Stimulated activated CD4-positive, alpha-beta T cell treated with anti-CD3 and anti-CD28 coated beads, Interleukin-1b, Interleukin-23, amount 100 ng/mL, for 4 hours (primary cell): ENCODE measurements at places on chromosomes 5 and 9.

GRCh38 chr9:108156270-108156998 is 666.9 kb upstream of the KLF4 start:
- no peak for DNase-seq

DNA sequence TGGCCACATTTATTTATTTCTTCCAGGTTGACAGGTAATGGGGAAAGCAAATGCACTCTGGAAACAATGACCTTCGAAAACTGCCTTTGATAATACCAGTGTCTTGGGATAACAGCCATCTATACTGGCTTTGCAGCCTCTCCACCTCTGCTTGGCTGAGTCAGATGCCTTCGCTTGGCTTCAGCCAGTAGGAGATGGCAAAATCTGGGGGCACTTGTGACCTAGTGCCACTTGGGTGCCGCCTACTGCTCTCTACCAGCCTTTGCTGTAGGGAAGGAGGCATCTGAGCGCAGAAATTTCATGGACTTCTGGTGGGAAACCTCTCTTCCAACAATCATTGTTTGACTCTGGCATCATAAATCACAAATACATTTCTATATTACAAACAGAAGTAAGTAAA is 21.8 kb downstream of the FYB1 start:
- DNase-seq = no peak

DNA sequence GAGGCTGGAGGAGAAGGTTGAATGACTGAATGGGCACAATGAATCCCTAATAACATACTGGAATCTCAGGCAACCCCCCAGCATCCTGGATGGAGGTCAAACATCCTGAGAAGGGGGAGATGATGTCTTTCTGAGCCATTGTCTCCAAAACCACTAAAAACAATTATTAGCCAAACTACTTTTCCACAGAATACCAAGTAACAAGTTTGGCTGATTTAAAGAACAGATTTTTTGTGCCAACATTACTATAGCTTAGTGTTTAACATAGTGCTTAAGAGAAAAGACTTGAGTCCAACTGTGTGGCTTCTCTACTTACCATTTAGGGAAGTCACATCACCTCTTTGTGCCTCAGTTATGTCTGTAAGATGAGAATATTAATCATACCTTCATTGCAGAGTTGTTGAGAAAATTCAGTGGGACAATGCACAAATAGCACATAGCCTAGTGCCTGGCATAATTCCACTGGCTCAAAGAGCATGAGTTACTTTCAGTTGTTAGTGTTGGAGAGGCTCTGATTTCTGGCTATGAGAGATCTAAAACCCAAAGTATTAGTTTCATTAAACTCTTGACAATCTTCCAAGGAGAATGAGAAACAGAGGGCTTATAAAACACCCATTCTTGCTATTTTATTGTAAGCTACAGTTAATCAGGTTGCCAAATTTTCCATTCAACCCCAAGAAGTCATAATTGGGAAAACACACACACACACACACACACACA is 111.3 kb upstream of the NR3C1 start:
- no peak for DNase-seq

DNA sequence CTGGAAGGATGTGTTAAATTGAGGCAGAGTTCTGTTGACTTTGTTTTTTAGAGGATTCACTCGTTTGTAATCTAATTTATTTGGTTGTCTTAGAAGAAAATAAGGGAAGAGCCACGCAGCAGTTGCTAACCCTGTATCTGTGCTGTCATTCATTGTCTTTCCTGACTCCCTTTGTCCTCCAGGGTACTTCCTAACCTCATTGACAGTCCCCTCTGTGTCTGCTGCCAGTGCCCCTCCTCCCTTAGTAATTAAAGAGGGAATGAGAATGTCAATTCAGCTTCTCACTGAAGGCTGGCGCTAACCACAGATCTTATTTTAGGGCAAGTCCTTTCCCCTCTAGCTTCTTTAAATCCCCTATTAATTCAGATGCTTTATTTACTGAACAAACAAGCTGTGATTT is 84.0 kb downstream of the MAST4 start:
- DNase-seq = no peak

DNA sequence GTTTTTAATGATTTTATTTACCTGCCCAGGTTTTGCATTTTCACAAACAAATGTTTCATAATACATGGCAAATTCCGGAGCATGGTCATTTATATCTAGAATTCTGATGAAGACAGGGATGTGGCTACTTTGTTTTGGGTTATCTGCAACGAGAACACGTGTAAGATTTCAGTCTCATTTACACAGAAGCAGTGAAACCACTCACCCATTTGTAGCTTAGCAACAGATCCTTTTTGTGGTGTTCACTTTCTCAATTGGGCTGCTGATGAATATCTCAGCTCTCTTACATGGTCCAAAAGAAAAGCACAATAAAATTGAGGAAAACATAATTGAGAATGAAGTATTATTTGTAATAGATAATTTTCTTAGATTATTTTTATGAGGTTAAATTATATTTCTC is 148.6 kb downstream of the CDH9 start:
- no peak for DNase-seq

GRCh38 chr5:113723021-113723420 is 209.5 kb downstream of the YTHDC2 start:
- no peak for DNase-seq

DNA sequence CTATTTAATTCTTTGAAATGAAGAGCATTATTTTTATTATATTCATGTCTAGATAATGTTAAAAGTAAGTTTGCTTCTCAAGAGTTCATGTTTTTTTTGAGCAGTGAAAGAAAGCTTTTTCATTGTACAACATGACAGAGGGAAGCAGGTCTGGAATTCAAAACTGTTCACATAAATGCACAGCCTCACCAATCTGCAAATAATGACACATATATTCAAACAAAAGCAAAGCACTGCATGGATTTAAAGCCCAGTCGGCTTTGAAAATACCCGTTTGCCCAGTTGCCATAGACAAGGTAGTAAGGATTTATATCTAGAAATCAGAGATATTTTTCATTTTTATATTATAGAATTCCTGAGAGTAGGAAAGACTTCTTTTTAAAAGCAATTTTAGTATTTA is 201.8 kb downstream of the CD180 start:
- no peak for DNase-seq

GRCh38 chr5:157241483-157241882 is 24.4 kb upstream of the CYFIP2 start:
- no peak for DNase-seq

DNA sequence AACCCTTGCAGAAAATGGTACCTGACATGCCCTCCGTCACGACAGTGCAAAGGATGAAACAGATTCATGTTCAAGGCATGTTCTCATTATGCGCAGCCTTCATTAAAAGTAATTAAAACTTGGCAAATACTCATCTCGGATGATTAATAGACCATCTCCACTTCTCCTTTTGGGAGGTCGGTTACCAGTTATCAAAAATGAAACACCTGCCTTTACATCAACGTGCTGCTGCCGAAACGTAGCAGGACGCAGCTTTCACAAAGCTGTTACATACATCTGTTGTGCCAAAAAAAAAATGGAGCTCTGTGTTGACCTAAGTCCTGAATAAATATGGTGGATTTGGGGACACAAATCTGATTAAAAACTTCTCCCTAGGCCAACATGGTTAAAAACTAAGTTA is 75.7 kb downstream of the PTCH1 start:
- DNase-seq = no peak

DNA sequence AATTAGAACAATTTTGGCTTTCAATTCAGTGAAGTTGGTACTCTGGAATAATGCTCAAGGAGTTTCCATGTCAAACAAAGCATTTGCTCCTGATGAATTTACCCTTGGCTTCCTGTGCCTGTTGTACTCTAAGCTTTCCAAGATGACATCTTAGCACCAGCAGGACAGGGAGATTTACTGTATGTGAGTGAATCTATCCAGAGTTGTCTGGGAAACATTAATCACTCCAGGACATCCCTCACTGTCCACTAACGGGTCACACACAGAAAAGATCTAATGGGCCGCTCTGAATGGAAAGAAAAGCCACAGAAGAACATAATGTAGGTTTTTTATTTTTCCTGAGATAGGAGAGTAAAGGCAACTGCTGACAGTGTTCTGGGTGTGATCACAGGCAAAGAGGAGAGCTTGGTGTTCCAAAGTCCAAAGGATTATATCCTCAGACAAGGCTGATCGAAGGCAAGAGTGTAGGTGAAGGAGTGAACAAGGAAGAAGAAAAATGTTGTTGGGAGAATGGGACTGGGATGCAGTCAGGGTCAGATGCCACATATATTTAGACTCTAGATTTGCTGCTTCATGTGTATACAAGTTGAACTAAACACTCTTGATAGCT is 167.7 kb upstream of the RPS23 start:
- DNase-seq = no peak

DNA sequence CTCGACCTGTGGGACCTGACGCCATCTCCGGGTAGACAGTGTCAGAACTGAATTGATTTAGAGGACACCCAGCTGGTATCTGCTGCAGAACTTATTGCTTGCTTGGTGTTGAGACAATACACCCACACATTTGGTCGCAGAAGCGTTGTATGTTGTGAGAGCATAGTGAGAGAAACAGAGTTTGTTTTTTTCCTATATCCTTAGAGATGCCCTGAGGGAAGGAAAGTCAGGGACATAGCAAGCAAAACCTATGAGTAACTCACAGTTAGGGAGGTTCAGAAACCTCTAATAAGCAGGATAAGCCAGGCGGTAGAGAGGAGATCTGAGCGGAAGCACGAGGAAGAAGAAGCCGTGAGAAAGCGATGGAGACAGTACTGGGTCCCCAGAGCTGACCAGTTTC is 59.8 kb downstream of the PTCD2 start:
- no peak for DNase-seq

GRCh38 chr5:10537624-10538023 is 26.2 kb upstream of the ANKRD33B start:
- no peak for DNase-seq

DNA sequence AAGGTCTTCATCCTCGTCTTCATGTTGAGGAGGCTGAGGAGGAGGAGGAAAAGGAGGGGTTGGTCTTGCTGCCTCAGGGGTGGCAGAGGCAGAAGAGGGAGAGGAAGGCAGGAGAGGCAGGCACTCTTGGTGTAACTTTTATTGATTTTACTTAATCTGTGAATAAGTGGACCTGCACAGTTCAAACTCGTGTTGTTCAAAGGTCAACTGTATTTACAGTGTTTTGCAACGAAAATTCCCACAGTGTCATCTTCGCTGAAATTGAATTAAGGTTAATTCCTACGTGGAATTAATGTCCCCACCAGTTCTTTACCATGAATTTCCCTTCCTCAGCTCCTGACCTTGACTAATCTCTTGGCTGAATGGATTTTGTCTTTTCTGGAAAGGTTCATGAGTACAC is 21.2 kb upstream of the ENHO start:
- DNase-seq = no peak

DNA sequence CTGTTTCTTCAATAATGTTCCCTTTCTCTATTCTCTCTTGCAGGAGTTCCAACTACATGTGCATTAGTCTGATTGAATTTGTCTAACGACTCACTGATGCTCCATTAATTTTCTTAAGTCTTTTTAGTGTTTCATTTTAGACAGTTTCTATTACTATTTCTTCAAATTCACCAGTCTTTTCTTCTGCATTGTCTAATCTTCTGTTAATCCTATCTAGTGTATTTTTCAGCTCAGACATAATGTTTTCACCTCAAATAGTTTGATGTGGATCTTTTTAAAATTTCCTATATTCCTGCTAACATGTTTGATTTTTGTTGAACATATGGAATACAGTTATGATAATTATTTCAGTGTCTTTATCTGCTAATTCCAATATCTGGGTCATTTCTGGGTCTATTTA is 21.7 kb upstream of the BICD2 start:
- no peak for DNase-seq

DNA sequence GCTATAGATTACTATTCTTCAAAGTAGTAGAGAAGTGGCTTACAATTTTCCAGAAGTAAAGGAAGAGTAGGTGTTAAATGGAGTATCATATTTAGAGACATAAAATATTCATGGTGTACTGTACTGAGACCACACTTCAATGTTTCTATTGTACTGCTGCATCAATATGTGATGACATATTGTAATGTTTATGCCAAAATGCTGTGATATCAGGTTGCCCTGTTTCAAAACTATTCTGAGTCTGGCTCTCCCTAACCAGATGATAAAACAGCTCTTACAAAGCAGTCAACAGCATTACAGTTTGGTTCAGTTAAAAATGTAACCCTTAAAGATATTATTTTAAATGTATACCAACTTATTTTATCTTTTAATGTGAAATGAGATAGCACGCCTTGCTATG is 30.8 kb upstream of the ACOT12 start:
- no peak for DNase-seq

GRCh38 chr9:101445353-101446029 is 9.9 kb upstream of the ALDOB start:
- no peak for DNase-seq

- DNase-seq = no peak
Measured at GRCh38 chr5:111792471-111793058, 35.6 kb upstream of the NREP start.

- no peak for DNase-seq
Measured at GRCh38 chr9:37293664-37294524, 128.6 kb upstream of the GRHPR start.

- no peak for DNase-seq
Measured at GRCh38 chr9:87703636-87704276, 22.2 kb upstream of the CTSL start.

GRCh38 chr5:106699198-106699597 is 971.5 kb downstream of the EFNA5 start:
- DNase-seq = no peak

- DNase-seq = no peak
Measured at GRCh38 chr5:41071975-41072374, 833 bp upstream of the MROH2B start.

DNA sequence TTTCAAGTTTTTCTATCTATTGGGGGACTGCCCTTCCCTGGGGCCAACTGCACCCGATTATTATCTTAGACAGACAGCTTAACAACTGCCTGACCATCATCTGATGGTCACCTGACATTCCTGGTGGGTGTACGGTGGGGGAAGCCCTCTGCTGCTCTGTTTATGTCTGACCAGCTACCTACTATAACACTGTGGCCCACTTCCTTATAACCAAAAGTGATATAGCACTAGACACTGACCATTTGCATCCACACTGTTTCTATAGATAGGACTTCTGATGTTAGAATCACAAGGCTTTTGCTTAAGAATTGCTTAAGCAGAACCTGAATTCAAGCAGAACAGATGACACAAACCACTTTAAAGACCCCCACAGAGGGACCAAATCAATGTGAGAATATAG is 110.5 kb upstream of the RAI14 start:
- DNase-seq = no peak

DNA sequence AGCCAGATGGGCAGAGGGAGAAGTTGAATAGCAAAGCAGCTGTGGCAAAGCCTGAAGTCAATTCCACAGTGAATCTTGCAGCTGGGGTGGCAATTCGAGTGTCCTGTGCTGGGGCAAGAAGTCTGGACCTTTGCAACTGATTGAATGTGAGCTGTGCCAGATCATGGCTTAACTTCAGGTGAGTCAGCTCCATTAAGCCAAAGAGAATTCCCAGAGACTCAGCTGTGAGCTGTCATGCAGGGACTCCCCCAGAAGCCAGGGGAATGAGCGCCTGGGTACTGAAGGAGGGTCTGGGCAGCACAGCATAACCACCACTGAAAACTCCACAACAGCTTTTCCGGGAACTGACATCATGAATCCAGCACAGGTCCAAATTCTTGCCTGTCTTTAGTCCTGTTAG is 153.5 kb upstream of the TRPC7 start:
- no peak for DNase-seq

GRCh38 chr5:136235321-136235720 is 42.4 kb upstream of the SMIM32 start:
- no peak for DNase-seq

- DNase-seq = no peak
Measured at GRCh38 chr5:32586276-32586599, 881 bp downstream of the SUB1 start.
